ENCODE measurements at places on chromosomes 7 and 10. TPM values are rescaled to one million over a fixed set of nuclear protein-coding genes. Genes with fewer than 3 reads are reported as not detected.

DNA sequence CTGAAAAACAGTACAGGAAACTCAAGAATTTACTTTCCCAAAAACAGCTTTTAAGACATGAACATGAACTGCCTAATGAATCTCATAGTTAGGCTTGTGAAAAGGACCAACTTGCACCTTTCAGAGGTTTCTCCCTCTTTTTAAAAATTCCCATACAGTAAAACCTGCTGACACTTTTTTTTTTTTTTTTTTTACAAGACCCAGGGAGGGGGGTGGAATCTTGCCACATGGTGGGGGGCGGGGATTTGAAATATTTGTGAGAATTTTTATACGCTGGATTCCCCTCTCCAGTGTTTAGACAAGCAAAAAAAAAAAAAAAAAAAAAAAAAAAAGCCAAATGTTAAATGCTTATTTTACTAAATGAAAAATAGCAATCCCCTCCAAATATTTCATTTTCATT is 57.4 kb downstream of the HIBADH start:
- no peaks in the 10 kb centered on the region for H3K36me3 ChIP-seq
- H3K4me3 ChIP-seq = no peak overlapping the region
- H3K27me3 ChIP-seq = no peaks in the 10 kb centered on the region
- H3K27ac ChIP-seq = peak overlapping the region; percentile 66

- H3K4me1 ChIP-seq = no peaks in the 10 kb centered on the region
- H3K27ac ChIP-seq = no peak overlapping the region
- H3K4me3 ChIP-seq = no peak overlapping the region
- no peak for DNase-seq
- no peaks in the 10 kb centered on the region for H3K27me3 ChIP-seq
- no peaks in the 10 kb centered on the region for H3K36me3 ChIP-seq
Measured at GRCh38 chr10:6973899-6974298, 393.8 kb upstream of the PRKCQ start.

- no peaks in the 10 kb centered on the region for H3K36me3 ChIP-seq
- H3K27me3 ChIP-seq = no peaks in the 10 kb centered on the region
- no peak for DNase-seq
- H3K4me1 ChIP-seq = peaks cover 3% of the 10 kb centered on the region
Measured at GRCh38 chr7:10181996-10182395, 791.7 kb upstream of the PHF14 start.

DNA sequence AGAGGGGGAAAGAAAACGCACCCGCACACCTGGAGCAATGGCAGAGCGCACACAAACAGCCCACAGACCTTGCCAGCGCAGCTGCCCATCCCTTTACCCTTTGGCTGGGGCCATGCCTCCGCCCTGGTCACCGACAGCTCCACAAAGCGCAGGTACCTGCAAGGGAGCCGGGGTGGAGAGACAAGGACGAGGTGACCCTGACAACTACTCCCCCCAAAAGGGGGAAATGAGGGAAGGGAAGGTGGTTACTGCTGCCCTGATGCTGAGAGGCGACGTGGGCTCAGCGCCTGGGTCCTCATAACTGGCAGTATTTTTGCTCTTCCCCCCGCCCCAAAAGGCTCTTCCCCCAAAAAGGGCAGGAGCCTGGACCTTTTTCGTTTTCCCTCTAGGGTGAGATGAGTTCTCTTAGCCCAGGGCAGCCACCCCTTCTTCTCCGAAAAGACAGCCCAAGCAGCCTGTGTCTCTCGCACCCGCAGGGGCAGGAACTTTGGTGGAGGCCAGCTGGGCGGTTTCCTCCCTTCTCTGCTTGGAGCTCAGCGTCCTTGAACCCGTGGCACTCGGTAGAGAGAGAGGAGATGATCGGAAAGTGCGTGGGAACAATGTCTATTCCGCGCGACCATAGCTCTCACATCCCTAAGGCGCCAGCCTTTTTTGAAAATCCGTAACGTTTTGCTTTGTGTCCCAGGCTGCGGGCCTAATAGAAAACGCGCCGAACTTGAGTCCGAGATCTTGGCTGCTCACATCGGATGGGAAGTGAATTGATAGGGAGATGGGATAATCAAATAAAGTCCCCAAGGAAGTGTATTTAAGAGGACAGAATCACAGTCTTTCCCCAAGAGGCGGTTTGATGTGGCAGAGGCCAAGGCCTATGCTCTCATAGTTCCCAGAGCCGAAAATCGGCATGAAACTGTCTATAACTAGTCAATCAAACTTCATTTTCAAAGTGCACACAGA is 1.0 kb downstream of the NKX2-3 start:
- H3K27me3 ChIP-seq = peaks cover 93% of the 10 kb centered on the region
- no peaks in the 10 kb centered on the region for H3K36me3 ChIP-seq
- DNase-seq = no peak
- no peak overlapping the region for H3K27ac ChIP-seq
- no peaks in the 10 kb centered on the region for H3K4me1 ChIP-seq

DNA sequence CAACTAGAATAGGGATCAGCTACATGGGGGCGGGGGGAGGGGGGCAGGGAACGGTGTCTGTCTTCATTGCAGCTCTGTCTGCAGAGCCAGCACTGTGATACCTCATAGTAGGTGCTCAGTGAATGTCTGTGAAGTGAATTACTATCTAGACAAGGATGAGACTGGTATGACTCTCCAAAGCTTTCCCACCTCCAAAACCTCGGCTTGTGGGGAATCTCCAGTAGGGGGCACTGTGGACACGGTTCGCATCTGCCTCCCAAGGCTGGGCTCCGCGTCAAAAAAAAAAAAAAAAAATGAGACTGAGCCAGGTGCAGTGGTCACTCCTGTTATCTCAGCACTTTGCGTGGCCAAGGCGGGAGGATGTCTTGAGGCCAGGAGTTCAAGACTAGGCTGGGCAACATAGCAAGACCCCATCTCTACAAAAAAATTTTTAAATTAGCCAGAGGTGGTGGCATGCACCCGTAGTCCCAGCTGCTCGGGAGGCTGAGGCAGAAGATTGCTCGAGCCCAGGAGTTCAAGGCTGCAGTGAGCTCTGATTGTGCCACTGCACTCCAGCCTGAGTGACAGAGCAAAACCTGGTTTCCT is 9.6 kb downstream of the TRIM56 start:
- H3K4me3 ChIP-seq = no peak overlapping the region
- H3K36me3 ChIP-seq = no peaks in the 10 kb centered on the region
- no peaks in the 10 kb centered on the region for H3K27me3 ChIP-seq
- DNase-seq = peak; percentile 63
- peak overlapping the region; percentile 41 for H3K27ac ChIP-seq

- no peak for DNase-seq
- H3K27me3 ChIP-seq = no peaks in the 10 kb centered on the region
- H3K4me3 ChIP-seq = no peak overlapping the region
- H3K4me1 ChIP-seq = no peaks in the 10 kb centered on the region
- H3K36me3 ChIP-seq = no peaks in the 10 kb centered on the region
Measured at GRCh38 chr7:14988941-14989340, 86.4 kb upstream of the DGKB start.

DNA sequence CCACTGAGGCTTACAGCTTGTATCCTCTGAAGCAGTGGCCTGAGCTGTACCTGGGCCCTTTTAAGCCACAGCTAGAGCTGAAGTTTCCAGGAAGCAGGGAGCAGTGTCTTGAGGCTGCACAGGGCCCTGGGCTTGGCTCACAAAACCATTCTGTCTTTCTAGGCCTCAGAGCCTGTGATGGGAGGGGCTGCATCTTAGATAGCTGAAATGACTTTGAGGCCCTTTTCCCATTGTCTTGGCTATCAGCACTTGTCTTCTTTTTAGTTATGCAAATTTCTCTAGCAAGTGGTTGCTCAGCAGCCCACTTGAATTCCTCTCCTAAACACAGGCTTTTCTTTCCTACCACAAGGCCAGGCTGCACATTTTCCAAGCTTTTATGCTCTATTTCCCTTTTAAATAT is 864.2 kb downstream of the REEP3 start:
- no peak for DNase-seq
- H3K27me3 ChIP-seq = no peaks in the 10 kb centered on the region
- no peak overlapping the region for H3K4me3 ChIP-seq

DNA sequence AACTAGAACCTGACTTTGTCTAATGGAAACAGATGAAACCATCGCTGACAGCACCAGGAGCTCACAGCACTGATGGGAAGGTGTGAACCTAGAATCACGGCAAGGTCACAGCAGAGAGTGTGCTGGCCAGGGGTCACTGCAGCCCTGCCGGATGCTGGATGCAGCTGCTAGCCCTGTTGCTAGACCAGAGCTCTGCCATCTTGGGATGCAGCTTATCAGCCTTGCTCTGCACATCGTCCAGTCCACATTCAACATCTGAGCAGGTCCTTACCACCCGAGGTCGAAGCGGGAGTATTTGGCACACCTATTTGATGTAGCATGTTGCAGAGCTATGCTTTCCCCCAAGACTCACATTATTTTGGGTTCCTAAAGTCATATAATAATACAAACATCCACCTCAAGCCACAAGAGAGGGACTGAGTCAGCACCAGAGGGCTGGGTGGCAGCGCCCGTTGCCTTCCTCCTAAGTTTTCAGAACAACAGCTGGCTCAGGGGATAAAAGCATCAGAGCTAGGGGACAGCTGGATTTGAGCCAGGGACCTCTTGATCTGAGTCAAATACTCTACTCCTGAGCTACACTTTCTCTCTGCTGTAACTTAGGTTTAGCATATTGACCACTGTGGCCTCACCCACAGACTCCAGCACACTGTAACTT is 135.3 kb downstream of the ZNF467 start:
- H3K27ac ChIP-seq = no peak overlapping the region
- peaks cover 3% of the 10 kb centered on the region for H3K27me3 ChIP-seq
- no peak overlapping the region for H3K4me3 ChIP-seq
- no peak for DNase-seq

DNA sequence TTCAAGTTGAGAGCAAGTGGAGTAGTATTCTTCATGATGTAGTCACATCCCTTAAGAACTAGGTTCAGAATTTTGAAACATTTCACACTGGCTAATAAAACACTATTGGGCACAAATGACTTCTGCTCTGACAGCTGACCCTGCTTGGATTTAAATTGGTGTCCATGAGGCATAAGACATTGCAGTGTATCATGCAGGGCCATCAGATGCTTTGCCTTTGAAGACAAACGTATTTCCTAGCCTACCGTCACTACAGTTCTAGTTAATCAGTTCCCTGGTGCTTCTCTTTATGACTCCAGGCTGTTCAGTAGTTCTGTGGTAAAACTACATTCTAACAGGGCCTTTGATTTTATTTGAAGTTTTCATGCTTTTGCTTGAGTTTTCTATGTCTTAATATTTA is 168.5 kb upstream of the ZNF804B start:
- no peak for DNase-seq
- no peak overlapping the region for H3K27ac ChIP-seq
- no peak overlapping the region for H3K4me3 ChIP-seq
- no peaks in the 10 kb centered on the region for H3K36me3 ChIP-seq
- H3K4me1 ChIP-seq = no peaks in the 10 kb centered on the region

- no peaks in the 10 kb centered on the region for H3K27me3 ChIP-seq
- H3K27ac ChIP-seq = no peak overlapping the region
- no peak overlapping the region for H3K4me3 ChIP-seq
- H3K36me3 ChIP-seq = no peaks in the 10 kb centered on the region
- no peaks in the 10 kb centered on the region for H3K4me1 ChIP-seq
Measured at GRCh38 chr10:34596351-34596750, 218.7 kb downstream of the PARD3 start.

DNA sequence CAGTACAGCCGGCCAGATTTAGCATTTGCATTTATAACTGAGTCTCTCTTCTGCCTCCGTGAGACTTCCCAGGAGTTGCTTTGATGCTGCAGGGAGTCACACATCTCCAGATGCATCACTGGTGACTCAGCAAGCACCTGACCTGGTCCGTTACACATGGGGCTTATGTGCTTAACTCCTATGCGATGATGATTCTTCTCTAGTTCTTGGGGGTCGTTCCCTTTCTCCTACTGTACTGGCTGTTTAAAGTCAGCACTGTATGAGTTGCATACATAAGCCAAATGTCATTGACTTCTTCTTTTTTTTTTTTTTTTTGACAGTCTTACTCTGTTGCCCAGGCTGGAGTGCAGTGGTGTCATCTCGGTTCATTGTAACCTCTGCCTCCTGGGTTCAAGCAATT is 13.0 kb upstream of the AKR1E2 start:
- no peaks in the 10 kb centered on the region for H3K27me3 ChIP-seq
- no peak overlapping the region for H3K27ac ChIP-seq
- DNase-seq = peak; percentile 22
- H3K4me1 ChIP-seq = peaks cover 31% of the 10 kb centered on the region

- no peak overlapping the region for H3K27ac ChIP-seq
- DNase-seq = no peak
- no peaks in the 10 kb centered on the region for H3K4me1 ChIP-seq
- H3K27me3 ChIP-seq = peaks cover 4% of the 10 kb centered on the region
Measured at GRCh38 chr7:73569042-73569608, 9.3 kb downstream of the TBL2 start.

GRCh38 chr7:23106057-23106822 is 655 bp downstream of the KLHL7 start:
- peak overlapping the region; percentile 89 for H3K4me3 ChIP-seq
- peaks cover 17% of the 10 kb centered on the region for H3K4me1 ChIP-seq
- H3K27ac ChIP-seq = peak overlapping the region; percentile 78
- DNase-seq = peak; percentile 71
- no peaks in the 10 kb centered on the region for H3K36me3 ChIP-seq

GRCh38 chr10:4545062-4545461 is 280.9 kb upstream of the AKR1E2 start:
- H3K27me3 ChIP-seq = no peaks in the 10 kb centered on the region
- H3K4me3 ChIP-seq = no peak overlapping the region
- no peak overlapping the region for H3K27ac ChIP-seq
- H3K4me1 ChIP-seq = peaks cover 10% of the 10 kb centered on the region
- no peak for DNase-seq

GRCh38 chr7:127619681-127620405 is 1.9 kb upstream of the PAX4 start:
- peaks cover 30% of the 10 kb centered on the region for H3K27me3 ChIP-seq
- no peaks in the 10 kb centered on the region for H3K36me3 ChIP-seq
- no peak overlapping the region for H3K27ac ChIP-seq
- H3K4me1 ChIP-seq = no peaks in the 10 kb centered on the region

The NRF1 gene
- total RNA-seq = 20.3 TPM

The SPDYE3 gene
- not detected for total RNA-seq

The MBL2 gene
- not detected for total RNA-seq

The MLLT10 gene
- 54.6 TPM for total RNA-seq

The SPRN gene
- 0.13 TPM for total RNA-seq

The OLAH gene
- total RNA-seq = 0.51 TPM

Measured in endothelial cell of umbilical vein (primary cell).